Posterior vena cava (tissue), 2 donors: ENCODE measurements at places on chromosomes 13 and 19.

GRCh38 chr19:38409631-38410133 is 6.8 kb downstream of the FAM98C start:
- no peak for DNase-seq

- DNase-seq, result no peak
These were observed 397.6 kb upstream of the KLHL1 start for GRCh38 chr13:70505809-70506208.

DNA sequence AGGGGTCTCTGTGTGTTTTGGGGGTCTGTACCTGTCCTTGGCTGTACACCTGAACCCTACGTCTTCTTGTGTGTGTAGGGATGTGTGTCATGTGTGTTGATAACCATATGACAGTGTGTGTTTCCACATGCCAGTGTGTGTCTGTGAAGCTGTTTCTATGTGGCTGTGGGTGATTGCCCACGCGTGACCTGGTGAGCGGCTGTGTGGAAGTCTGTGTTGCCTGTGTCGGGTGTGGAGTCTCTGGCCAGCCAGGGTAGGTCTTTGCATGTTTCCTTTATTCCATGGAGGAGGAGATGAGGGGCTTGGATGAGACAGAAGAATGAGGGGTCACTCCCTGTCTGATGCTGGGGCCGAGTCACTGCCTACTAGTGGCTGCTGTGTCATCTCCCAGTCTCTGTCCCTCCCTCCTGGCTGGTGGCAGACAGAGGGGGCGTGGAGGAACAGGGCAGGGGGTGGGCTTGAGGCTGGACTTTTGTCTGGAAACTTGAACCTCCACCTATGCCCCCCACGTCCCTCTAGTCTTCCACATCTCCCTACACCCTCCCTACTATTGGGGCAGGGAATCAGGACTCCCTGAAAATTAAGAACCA is 2.8 kb upstream of the FOSB start:
- DNase-seq, result no peak

DNA sequence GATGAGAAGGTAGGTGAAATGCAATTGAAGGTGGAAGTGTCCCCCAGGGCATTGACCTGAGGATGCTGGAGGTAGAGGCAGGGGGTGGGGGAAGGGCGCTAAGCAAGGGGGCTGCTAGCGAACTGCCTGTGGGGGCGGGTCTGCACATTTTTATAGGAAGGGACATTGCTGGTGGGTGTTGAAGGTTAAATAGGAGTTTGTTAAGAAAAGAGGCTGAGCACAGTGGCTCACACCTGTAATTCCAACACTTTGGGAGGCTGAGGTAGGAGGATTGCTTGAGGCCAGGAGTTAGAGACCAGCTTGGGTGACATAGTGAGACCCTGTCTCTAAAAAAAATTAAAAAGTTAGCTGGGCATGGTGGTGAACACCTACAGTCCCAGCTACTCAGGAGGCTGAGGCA is 5.5 kb upstream of the ACP4 start:
- DNase-seq, result no peak

- no peak for DNase-seq
These were observed 285.2 kb upstream of the MAB21L1 start for GRCh38 chr13:35761440-35762252.

DNA sequence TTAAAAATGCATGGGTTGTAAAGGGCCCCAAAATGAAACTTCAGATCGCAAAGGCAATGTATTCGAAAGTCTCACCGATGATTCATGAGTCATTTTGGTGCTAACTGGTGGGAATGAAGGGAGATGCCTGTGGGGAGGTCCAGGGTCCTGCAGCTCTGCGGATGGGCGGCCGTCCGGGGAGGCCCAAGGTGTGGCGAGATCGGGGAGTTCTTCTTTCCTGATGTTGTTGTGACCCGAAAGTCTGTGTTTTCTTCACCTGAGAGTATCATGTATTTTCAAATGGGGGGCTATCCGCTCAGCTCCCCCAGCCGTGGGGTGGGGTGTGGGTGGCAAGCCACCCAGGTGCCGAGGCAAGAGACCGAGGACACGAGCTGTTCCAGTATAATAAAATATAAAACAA is 36.5 kb downstream of the TFDP1 start:
- DNase-seq, result peak; percentile 68

DNA sequence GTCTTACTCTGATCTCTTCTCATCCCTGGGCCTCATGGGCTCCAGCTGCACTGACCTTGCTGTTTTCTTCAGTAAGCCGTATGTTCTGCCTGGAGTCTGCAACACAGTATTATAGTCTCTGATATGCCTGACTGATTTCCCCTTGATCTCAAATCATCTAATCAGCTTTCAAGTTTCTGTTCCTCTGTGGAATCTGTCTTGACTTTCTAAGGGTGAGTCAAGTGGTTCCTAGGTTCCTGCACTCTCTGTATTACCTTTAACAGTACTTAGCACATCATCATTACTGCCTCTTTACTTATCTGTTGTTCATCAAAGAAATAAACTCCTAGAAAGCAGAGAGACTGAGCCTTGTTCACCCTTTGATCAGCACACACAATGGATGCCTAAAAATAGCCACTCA is 350.7 kb downstream of the LMO7 start:
- DNase-seq, result no peak

- no peak for DNase-seq
These were observed 19.0 kb upstream of the ISYNA1 start for GRCh38 chr19:18456974-18457373.

DNA sequence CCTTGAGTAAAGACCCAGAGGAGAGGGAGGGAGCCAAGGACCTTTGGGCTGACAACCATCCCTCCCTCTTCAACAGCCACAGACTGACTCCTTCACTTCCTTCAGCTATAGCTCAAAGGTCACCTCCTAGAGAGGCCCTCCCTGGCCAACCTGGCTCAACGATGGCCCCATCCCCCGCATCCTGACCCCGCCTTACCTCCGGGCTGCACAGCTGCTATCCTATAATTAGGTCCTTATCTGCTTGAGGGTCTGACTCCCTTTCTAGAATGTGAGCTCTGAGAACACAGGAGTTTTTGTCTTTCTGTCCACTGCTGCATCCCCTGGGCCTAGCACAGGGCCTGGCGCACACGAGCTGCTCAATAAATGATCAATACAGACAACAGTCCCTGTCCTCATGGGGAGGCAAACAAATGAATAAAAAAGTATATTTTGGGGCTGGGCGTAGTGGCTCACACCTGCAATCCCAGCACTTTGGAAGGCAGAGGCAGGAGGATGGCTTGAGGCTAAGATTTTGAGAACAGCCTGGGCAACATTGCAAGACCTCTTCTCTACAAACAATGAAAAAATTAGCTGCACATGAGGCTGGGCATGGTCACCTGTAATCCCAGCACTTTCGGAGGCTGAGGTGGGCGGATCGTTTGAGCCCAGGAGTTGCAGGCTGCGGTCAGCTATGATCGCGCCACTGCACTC is 6.6 kb upstream of the LGALS4 start:
- no peak for DNase-seq

DNA sequence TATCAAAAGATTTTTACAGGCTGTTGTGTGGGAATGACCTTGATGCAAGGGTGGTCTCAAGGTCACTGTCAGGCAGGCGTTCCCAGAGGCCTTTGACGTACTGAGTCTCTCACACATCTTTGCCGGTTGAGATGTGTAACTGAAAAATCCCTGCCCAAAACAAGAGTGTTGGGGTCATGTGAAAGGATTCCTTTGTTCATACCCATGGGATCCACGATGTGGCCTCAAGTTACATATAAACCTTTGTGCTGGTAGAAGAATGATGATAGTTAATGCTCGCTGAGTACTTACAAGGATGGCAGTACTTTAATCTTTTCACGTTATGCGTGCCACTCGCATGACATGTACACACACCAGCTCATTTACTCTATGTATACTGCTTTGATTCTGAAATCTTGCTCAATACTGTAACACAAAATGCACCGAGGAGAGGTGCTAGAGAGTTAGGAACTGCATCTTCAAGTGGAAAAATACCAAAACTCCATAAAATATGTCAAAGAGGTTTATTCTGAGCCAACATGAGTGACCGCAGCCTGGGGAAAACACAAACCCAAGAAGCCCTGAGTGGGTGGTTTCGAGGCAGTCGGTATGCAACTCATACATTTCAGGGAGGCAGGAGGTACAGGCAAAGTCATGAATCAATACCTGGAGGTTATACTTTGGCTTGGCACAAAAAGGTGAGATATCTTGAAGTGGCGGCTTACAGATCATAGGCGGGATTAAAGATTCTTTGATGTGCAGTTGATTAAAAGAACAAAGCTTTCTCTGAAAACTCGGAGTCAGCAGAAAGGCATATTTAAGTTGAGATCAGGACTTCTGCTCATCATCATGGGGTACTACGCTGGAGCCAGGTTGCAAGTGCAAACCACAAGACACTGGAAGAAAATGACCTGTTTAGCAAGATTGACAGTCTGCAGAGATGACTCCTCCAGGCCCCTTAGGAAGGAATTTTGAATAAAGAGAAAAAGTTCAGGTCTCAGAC is 87.4 kb upstream of the ARHGEF7 start:
- no peak for DNase-seq

DNA sequence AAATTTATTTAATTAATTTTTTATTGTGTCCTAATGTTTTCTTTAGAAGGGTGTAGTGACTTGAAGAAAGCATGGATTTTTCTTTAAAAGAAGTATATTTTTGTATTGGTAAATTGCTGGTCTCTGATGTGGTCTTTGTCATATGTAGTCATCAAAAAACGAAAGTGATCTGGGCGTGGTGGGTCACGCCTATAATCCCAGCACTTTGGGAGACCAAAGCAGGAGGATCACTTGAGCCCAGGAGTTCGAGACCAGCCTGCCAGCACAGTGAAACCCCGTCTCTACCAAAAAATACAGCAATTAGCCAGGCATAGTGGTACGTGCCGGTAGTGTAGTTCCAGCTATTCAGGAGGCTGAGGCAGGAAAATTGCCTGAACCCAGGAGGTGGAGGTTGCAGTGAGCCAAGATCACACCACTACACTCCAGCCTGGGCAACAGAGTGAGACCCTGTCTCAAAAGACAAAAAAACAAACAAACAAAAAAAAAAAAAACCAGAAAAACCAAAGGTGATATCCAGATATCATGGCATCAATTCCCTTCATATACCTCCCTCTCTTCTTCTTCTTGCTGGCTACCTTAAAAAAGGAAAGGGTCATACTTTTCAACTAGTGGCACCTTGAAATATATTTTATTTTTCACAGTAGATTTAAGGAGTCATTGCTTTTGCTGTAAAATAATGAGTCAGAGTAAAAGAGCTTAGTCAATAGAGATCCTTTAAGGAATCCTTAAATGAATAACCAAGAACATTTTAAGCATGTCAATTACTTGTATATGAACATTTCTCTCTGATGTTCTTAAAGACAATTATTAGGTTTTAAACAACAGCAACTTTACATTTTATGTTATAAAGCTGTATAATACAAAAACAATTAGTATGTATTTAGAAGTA is 19.9 kb downstream of the KCTD4 start:
- DNase-seq, result no peak

DNA sequence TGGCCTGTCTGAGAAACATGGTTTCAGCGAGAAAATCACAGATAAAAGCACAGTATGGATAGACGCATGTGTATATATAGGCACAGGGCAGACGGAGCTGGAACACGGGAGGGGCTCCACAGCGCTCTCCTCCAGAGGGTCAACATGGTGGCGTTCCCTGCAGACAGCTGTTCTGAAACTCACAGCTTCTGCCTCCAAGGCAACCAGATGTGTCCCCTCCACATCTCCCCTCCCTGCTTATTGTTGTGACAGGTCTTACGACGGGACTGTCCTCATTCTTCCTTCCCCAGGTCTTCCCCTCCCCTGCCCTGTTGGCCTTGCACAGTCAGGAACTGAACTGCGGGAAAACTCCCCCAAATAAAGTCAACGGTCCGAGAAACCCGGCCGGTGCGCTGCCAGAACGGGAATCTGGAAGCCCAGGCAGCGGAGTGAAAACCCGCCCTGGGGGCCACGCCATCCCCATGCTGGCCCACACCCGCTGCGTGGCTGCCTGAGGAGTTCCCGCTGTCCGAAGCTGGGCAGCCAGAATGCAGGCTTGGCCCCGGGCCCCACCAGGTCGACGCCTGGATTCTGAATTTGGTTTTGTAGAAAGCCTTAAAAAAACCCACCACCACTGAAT is 2.6 kb upstream of the TIMM13 start:
- DNase-seq, result peak; percentile 76

GRCh38 chr19:30567536-30568232 is 195.5 kb downstream of the ZNF536 start:
- no peak for DNase-seq

DNA sequence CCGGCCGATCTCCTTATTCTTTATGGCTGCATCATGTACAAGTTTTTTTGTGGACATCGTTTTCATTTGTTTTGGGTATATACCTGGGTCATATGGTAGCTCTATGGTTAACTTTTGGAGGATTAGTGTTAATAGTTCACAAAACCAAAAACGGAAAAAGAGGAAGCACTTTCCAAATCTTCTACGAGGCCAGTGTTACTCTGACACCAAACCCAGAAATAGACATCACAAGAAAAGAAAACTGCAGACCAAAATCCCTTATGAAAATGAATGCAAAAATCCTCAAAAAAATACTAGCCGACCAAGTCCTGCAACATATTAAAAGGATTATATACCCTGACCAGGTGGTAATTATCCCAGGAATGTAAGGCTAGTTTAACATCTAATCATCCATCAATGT is 29.8 kb downstream of the ADGRE2 start:
- DNase-seq, result no peak

- no peak for DNase-seq
These were observed 36.2 kb upstream of the GARRE1 start for GRCh38 chr19:34217952-34218817.

GRCh38 chr13:43652760-43653159 is 134.0 kb downstream of the ENOX1 start:
- no peak for DNase-seq

GRCh38 chr19:2962018-2962670 is 15.2 kb upstream of the TLE6 start:
- no peak for DNase-seq

DNA sequence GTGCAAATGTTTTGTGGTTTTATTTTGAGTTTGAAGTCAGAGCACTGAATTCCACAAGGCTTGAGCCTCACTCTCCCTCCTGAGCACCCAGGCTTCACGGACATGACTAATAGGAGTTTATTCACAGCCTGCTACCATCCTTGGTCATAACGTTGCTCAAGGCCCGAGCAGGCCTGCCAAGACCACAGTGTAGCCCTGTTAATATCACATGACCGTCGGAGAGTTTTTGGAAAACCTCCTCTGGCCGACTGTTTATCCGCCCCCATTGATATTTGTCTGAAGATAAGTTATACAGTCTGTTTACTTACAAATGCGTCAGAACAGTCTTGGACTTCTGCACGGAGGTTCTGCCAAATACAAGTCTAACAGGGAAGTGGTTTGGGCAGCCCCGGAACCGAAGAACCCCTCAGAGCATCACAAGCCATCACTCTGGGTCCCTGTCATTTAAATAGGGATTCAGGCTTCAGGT is 89.9 kb downstream of the COL4A2 start:
- DNase-seq, result peak; percentile 97
